ENCODE measurements at places on chromosomes 4 and X.

DNA sequence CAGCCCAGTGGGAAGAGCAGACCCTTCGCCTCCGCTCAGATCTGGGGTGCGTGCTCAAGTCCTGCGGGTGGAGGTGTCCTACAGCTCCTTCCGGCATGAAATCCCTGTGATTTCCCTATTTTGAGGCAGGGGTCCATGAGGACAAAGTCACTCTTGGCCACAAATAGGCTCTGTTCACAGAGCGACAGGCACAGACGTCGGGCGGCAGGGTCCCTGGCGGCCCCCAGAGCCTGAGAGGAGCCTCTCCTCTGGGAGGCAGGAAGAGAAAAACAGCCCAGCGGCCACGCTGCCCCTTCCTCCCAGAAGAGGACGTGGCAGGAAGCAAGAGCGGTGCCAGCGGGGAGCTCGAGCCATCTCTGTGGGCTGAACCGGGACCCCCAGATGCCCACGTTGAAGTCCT lies 38.7 kb downstream of the ABLIM2 start:
- DNase-seq, result no peak

DNA sequence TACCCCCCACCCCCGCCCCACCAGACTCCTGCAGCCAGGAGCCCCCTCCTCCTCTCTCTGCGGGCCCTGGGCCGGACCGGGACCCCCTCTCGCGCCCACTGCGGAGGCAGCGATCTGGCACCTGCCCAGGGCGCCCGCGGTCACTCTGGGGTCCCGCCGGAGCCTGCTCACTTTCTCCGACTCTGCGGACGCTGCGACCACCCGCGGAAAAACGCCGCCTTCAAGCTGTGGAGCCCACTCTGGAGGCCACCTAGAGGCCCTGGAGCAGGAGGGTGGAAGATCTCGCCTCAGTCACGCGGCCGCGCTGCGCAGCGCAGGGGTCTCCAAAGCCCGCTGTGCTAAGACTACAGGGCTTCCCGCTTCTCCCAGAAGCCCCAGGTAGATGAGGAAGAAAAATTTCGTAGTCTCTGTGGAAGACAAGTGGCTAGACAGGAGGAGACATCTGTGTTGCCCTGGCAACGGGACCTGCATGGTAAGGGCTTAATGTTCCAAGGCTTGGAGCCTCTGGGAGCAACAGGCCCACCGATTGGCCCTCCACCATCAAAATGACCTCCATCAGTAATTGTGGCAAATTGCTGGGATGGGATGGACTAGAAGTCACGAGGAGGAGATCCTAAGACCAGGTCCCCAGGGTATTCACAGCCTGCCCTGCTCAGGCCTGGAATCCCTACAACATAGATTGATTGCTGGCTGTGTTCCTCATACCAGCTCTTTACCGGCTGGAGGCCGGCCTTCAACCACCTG lies at the start of gene PNMA6F:
TSS of gene PNMA6F (minus strand) at position 387 of the 744 bp plus-strand sequence. CDS start 1,093 bp downstream, outside the sequence.
- DNase-seq, result no peak

DNA sequence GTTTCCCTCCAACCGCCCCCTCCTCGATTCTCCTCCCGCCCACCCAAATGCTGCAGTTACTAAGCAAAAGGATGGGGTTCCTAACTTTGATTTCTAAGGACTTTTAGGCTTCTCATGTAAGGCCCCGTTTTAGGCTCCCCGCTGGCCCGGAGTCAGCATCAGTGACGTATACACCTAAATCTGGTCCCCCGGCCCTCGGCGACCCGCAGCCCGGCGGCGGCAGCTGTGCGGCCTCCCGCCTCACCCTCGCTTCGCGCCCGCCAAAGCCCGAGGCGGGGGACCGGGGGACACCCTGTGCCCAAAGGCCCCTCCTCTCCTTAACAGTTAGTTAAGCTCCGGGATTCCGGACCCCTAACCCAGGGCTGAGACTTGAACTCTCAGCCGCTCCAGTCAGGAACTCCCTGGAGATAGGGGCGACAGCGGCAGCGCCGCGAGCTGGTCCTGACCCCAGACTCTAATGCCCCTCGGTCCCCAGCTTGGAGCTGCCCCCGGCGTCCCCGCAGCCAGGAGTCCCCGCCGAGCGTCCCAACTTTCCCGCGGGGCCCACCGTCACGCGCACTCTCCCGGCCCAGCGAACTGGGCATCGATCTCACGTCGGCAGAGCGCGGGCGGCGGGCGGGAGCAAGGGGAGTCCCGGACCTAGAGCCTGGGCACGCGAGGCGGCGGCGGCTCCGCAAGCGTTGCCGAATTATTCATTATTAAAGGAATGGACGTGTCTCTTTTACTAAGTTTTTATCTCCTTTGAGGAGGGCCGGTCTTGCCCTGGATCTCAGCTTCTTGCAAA lies 1.5 kb upstream of the NR3C2 start:
- DNase-seq, result peak; percentile 36

DNA sequence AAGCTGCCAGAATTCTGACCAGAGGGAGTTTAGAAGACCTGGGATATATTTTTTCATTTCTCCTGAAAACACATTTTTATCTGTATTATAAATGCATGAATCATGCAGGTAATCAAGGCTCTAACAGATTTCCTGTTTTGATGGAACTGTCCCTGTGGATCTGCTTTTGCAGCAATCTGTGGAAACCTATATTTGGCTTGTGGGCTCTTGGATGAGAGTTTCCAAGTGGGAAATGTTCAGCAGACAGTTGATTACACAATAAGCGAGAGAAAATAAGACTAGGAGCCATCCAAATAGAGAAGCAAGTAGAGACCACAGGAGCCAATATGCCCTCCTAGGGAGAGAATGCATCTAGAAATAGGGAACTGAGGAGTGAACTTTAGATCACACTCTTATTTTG lies 105.0 kb downstream of the NDST3 start:
- DNase-seq, result no peak

DNA sequence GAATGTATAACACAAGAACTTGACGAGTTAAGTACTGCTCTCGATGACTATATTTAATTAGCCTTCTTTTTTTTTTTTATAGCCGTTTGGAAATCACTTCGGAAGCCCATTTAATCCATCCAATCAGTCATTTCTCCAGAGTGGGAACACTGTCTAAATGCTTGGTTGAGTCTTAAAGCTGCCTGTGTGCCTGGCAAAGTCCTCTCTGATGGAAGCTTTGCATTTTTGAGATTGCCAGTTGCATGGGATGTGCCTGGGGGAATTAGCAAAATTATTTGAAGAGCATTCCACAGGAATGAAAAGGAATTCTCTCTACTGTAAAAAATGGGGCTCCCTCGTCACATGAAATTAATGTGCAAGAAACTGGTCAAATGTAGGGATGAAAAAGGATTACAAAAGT lies 398.8 kb upstream of the RPS6KA3 start:
- no peak for DNase-seq

DNA sequence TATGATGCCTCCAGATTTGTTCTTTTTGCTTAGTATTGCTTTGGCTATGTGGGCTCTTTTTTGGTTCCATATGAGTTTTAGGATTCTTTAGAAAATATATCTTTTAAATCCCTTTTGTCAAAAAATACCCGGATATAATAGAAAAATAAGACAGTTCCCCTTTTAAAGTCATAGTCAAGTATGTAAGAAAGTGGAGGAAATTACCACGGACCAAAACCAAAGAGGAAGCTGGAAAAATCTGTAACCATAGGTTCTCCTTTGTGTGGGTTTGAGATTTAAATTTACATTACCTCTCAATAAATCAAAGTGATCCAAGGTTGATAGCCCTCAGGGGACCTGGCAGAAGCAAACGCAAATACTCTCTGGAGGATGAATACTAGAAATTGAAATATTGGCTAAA lies 58.3 kb upstream of the PACRGL start:
- no peak for DNase-seq

- DNase-seq, result no peak
Measured at GRCh38 chr4:78561677-78562076, 10.1 kb downstream of the ANXA3 start.

GRCh38 chrX:8657883-8658282 lies 74.1 kb downstream of the ANOS1 start:
- no peak for DNase-seq

DNA sequence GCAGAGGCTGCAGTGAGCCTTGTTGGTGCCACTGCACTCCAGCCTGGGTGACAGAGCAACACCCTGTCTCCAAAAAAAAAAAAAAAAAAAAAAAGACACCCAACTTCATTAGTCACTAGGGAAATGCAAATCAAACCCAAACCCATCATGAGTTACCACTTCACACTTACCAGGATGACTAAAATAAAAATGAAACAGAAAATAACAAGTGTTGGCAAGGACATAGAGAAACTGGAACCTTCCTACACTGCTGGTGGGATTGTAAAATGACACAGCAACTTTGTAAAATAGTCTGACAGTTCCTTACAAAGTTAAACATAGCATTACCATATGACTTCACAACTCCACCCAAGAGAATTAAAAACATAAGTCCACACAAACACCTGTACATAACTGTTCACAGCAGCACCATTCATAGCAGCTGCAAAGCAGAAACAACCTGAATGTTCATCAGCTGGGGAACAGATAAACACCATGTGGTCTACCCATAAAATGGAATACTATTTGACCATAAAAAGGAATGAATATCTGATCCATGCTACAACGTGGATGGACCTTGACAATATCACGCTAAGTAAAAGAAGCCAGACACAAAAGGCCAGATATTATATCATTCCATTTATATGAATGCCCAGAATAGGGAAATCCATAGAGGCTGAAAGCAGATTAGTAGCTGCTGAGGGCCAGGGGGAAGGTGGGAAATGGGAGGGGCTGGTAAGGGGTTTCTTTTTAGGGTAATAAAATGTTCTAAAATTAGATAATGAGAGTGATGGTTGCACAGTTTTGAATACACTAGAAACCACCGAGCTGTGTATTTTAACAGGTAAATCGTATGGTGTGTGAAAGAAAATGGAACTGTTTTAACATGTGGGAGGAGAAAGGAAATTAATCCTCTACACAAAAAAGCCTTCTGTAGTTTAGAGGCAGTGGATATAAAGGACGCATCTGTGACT lies 18.3 kb downstream of the CD99L2 start:
- DNase-seq, result no peak

DNA sequence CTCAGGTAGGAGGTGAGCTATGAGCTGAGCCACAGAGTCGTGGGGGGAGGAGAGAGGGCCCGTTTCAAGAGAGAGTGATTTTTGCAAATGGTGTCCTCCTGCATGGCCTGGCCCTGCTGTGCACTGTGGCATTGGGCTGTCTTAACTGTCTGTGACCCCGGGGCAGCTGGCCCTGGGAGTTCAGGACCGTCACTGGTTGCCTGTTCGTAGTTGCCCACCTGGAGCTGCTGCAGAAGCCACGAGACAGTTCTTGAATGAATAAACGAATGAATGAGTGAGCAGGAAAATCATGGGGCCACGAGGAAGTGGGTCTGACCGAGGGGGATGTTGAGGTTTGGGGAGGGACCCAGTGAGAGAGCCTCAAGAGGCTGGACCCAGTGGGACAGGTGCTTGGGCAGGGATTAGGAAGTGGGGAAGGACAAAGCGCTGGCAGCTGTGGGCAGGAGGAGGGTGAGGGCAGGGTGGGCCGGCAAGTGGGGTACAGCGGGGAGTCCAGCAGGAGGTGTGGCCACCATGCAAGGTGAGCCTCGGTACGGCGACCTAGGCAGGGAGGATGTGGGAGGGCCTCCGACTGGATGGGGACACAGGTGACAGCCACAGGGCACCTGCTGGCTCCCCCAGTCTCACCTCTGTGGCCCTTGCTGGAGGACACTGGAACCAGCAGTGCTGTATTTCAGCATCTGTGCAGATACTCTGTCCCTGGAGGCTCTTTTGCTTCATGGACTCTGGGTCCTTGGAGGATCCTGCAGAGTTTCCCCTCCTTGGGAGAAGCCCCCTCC lies 10.2 kb downstream of the RGS12 start:
- peak; percentile 16 for DNase-seq

DNA sequence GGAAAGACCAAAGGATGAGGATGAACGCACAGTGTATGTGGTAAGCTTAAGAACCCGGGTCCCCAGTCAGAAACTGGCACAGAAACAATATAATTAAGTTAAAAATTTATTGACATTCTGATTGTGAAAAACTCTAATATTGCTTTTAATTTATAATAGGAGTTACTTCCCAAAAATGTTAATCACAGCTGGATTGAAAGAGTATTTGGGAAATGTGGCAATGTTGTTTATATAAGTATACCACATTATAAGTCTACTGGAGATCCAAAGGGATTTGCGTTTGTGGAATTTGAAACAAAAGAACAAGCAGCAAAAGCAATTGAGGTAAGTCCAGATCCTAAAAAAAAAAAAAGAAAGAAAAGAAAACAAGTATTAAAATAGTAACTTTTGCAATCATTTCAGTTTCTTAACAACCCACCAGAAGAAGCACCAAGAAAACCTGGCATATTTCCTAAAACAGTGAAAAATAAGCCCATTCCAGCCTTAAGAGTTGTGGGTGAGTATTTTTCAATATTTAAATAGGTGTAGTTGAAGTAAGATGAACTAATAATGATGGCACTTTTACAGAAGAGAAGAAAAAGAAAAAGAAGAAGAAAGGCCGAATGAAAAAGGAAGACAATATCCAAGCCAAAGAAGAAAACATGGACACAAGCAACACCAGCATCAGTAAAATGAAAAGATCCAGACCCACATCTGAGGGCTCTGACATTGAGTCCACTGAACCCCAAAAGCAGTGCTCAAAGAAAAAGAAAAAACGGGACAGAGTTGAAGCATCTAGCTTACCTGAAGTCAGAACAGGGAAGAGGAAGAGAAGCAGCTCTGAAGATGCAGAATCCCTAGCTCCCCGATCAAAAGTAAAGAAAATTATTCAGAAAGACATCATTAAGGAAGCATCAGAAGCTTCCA lies 9.9 kb downstream of the LARP7 start:
- no peak for DNase-seq

DNA sequence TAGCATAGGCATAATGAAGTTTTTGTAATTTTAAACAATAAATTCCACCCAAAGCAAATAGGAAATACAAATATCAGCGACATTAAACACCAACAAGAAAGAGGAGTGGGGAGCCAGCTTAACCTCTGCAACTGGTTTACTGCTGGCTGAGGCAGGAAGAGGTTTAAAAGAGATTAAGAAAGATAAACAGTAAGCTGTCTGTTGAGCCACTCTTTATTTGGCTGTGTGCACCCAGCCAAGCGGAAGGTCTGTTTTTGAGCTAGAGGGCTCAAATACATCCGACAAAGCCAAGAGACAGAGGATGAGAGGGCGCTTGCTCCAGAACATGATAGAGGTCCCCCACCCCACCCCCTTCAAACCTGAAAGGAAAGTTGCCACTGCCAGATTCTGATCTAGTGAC lies 191.4 kb downstream of the MGST2 start:
- peak; percentile 5 for DNase-seq

GRCh38 chrX:137432609-137433008 lies 133.3 kb upstream of the ZIC3 start:
- no peak for DNase-seq

- no peak for DNase-seq
Measured at GRCh38 chr4:179095585-179096221, 1653.5 kb upstream of the AGA start.

DNA sequence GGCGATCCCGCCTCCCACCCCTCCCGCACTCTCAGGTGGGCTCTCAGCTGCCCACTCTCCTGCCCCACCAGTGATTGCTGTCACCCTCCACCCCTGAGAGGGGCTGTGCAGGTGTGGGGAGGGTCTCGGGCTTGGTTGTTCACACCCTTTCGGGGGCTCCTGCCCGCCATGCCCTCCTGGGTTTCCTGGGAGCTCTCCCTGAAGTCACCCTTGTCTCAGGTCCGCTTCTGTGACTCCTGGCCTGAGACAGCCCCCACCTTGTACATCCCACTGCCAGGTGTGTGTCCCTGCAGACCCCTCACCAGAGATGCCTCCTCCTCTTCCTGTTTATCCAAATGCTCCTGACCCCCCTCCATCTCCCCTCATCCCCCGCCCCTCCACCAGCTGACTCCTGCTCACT lies 37.8 kb downstream of the ADRA2C start:
- DNase-seq, result no peak

- DNase-seq, result peak; percentile 93
Measured at GRCh38 chrX:13652850-13653693, at the start of gene TCEANC. TSS of gene TCEANC (plus strand) at chrX:13653141. CDS start at chrX:13662509, 9,368 bp downstream.

- no peak for DNase-seq
Measured at GRCh38 chr4:125428832-125429231, 114.1 kb downstream of the FAT4 start.

All from CD4-positive, alpha-beta T cell treated with Interleukin-12 subunit alpha and Interleukin-12 subunit beta, for 1 hour (primary cell).